ENCODE measurements at places on chromosomes 2 and 18.

GRCh38 chr2:151819920-151820319 is 8.3 kb downstream of the ARL5A start:
- no peak for DNase-seq

DNA sequence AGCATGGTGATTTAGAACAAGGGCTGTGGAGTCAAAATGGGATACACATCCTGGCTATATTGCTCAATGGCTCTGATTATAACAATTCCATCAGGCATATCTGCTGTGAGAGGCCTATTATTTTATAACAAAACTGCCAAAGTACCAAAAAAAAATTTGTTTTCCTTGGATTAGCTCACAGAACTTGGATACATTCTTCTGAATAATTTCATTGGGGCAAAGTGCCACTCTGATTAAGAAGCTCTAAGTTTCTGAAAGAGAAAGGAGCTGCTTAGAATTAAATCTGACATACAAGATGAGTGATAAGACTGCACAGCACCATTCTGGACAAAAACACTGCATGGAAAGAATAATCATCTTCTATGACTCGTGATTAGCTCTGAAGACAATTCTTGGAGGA is 85.7 kb downstream of the SMC6 start:
- DNase-seq, result no peak

- DNase-seq, result peak; percentile 44
These were observed 79.8 kb downstream of the XRCC5 start for GRCh38 chr2:216188956-216189355.

- DNase-seq, result no peak
These were observed 117.6 kb downstream of the MAP4K4 start for GRCh38 chr2:101815154-101815553.

DNA sequence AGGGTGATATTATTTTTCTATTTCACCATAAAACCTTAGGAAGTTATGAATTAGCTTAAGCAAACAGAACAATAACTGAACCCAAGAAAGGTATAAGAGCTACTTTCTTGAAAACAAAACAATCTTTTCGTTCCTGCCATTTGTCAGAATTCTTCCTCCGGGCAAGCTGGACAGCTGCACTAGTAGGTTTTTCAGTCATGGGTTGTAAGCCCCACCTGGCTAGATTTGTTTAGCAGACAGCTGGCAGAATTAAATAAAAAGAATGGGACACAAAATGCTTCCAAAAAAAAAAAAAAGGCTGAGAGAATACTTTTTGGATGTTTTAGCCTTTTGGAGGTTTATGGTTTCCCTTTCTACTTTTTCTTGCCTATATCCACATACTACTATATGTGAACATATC is 694.1 kb downstream of the ARHGAP15 start:
- no peak for DNase-seq

DNA sequence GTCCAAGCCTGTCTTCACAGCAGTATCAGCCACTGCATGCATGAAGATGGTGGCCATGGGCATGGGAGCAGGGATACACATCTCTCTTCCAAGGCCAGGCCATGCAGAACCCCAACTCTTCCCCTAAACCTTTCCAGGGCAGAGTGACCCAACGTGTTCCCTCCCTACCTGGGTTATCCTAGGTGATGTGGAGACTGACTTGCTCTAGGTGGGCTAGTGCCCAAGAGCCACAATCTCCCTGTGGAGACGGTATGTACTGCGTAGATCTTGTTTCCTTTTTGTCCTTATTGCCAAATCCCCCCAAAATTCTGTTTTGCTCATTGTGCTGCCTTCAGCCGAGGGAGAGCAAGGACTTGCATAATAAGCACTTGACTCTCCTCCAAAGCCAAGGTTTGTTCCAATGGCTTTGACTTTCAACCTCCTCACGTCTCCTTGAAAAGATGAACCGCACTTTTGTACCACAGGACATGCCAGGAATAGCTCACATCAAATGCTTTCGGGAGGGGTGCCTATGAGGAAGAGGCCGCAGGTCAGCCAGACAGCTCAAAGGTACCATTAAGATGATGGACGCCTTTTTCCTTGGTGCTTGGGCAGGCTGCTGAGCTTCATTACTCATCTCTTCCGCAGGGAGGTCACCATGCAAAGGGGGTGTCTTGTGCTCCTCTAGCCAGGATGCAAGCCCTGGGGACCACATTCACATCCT is 76.2 kb upstream of the GLI2 start:
- DNase-seq, result no peak

DNA sequence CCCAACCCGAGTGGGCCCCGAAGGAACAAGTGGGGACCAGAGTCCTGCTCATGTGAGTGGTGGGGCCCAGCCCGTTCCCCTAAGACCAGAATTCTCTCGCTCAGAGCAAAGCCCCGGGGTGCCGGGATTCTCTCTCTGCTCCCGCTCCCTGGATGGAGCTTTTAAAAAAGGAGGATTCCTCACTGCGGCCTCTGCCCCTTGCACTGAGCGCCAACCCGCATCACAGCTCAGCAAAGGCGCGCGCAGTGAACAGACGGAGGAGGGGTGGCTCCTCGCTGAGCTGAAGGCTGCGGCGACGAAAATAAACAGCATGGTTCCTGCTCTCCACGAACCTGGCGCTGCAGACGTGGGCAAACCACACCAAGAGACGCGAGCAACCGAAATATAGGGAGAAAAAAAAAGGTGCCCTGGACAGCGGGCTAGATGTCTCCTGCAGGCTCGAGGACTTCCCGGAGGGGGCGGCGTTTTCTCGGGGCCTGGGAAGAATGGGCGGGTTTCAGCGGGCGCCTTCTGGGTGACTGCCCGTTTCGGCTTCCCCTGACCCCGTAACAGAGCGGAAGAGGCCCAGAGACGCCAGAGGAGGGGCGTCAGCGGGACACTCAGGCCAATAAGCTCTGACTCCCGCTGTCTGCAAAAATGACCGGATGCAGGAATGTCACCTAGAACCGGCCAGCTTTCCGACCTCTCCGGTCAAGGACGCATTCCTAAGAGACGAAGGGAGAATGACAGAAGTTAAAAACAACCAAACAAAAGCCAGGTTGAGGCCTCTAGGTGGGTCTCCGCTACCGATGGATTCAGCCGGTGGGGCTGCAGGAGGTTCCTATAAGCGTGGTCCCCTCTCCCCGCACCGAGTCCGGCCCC is 819 bp upstream of the KLF11 start:
- peak; percentile 74 for DNase-seq

GRCh38 chr2:62305421-62306176 is 109.7 kb downstream of the B3GNT2 start:
- no peak for DNase-seq

- DNase-seq, result peak; percentile 27
These were observed 124.8 kb downstream of the PHLPP1 start for GRCh38 chr18:62839874-62840713.

GRCh38 chr2:236561874-236562273 is 7.8 kb upstream of the ACKR3 start:
- DNase-seq, result no peak

GRCh38 chr2:100344433-100344832 is 22.1 kb upstream of the LONRF2 start:
- no peak for DNase-seq

GRCh38 chr2:229719926-229720647 is 5.7 kb upstream of the DNER start:
- DNase-seq, result no peak

DNA sequence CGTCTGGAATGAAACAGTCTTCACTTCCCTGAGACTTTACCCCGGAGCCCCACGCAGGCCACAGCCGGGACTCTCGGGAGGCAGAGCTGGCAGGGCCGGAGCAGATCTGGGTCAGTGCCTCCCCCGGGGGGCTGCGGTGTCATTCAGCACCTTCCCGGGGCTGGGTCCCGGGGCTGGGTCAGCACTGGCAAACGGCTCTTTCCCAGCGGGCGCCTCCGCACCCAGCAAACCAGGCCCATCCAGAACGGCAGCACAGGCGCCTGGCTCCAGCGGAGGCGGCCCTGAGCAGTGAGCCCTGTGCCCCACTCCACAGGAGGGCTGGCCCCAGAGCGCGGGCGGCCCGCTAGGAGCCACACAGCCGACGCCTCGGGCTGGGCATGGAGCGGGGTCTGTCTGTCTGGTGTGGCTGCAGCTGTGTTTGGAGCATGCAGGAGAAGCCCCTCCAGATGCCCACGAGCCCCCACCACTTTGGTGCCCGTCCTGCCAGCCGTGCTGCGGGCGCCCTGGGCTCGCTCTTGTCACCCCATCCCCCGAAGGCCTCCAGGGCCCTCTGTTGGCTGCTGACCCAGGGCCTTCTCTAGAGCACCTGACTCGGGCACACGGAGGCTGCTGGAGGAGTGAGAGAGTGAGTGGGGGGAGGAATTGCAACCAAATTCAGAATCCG is 132.1 kb upstream of the CTDP1 start:
- no peak for DNase-seq

GRCh38 chr2:131023758-131024157 is 69.5 kb downstream of the FAM168B start:
- DNase-seq, result no peak

DNA sequence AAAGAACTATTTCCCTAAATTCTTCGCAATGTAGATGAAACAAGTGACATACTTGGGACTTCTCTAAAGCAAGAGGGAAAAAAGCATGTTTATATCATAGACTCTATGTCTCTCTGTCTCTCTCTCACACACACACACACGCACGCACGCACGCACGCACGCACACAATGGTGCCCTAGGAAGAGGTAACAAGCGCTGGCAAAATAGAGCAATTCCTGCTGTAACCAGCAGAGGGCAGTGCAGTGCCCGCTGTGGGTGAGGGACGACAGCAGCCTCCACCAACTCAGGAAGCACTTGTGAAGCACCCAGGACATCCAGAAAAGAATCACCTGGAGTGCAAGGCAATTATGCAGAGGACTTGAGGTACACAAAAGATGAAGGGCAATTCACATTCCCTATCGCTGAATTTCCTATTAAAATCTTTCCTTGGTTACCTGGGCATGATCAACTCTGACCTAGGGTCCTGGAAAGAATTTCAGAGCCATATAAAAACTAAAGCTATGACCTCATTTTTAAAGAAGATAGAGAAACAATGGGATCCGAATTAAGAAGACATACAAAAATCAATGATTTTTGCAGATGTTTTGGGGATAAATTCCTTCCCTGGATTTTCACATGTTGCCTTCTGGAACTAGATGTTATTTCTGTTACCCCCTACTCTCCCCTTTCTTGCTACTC is 166.4 kb downstream of the PDE11A start:
- DNase-seq, result peak; percentile 62

DNA sequence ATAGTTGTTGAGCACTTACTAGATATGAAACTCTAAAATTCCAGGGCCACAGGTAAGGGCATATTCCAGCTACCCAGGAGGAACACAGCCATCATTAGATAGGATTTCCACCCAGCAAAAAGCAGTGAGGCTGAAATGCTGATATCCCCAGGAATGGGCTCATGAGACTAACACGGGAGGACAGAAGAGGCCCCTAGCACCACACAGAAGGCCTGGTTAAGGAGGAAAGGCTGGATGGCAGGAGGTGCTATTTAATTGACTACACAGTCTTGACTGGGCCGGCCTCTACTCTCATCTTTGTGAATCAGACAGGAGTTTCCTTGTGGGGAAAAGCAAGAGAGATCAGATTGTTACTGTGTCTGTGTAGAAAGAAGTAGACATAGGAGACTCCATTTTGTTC is 61.7 kb downstream of the MRPL35 start:
- DNase-seq, result no peak

- DNase-seq, result no peak
These were observed 232.3 kb upstream of the ITGA4 start for GRCh38 chr2:181224866-181225265.

- no peak for DNase-seq
These were observed 81.8 kb upstream of the SH3BP4 start for GRCh38 chr2:234869969-234870368.

DNA sequence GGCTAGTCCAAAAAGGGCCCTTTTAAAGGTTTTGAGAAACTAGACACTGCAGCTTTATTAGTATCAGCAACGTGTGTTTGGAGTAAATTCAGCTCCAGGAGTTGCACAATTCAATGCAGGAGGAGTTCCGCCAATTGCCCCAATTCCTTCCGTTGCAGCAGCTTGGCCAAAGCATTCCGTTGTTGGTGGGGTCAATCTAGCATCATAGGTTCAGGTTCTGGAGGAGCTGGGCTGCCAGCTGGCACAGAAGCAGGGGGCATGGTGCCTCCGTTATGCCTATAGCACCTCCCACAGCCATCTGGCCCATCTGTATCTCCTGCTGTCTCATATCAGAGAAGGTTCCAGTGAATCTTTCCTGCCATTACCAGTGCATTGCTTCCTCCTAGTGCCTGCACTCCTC is 55.4 kb downstream of the REL start:
- DNase-seq, result no peak

- DNase-seq, result no peak
These were observed 188.1 kb downstream of the LAMA1 start for GRCh38 chr18:6929370-6930102.

GRCh38 chr2:61529944-61530735 is 8.0 kb downstream of the XPO1 start:
- DNase-seq, result no peak

- peak; percentile 22 for DNase-seq
These were observed 53.5 kb downstream of the PPIG start for GRCh38 chr2:169637620-169638019.

GRCh38 chr2:126356631-126357030 is 299.3 kb upstream of the GYPC start:
- DNase-seq, result no peak

DNA sequence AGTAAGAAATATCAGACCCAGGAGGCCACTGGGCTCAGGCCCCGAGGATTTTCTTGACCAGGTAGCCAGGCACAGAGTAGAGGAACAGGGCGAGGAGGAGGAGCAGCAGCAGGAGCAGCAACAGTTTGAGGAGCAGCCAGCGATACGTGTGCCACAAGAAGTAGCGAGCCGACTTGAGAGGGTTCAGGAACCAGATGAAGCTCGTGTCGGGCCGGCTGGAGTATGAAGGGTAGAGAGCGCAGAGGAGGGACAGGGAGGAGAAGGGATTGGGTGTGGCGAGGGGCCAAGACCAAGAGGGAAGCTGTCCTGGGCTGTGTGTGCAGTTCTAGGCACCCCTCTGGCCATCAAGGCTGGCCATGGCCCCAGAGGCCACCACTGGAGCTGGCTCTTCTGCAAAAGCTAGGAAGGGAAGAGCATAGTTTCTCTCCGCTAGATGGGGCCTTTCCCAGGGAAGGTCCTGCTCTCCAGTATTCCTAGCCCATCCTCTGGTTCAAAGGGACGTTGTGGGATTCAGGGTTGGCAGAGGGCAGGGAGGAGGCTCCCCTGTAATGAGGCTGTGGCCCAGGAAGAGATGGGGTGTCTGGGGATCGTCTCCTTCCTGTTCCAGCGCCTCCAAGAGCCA is 17.8 kb downstream of the OTOF start:
- DNase-seq, result no peak

GRCh38 chr18:26540043-26540628 is 8.2 kb downstream of the KCTD1 start:
- peak; percentile 61 for DNase-seq

- DNase-seq, result no peak
These were observed 309.5 kb downstream of the SATB2 start for GRCh38 chr2:199148076-199148845.
